Fibroblast of pulmonary artery (primary cell): ENCODE measurements at places on chromosomes 6 and 20.

GRCh38 chr6:110449541-110449895, 26.9 kb downstream of the SLC22A16 start:
- peak; percentile 56 for DNase-seq

DNA sequence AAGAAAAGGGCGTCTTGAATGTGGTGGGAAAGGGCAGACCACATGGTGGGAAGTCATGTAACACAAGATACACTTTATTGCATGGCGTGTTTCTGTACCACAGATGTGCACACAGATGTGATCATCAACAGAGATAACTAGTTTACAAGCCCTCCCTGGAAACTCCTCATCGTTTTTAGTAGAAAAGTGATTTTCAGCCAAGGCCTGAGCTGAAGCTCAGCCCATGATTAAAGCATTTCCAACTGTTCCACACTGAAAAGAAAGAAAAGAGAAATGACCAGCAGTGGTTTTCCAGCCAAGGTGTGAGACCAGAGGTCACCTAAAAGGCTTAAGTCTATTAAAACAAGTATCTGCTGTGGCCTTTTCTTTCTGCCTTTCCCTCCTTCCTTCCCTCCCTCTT, 463.9 kb upstream of the JAG1 start:
- DNase-seq: no peak

DNA sequence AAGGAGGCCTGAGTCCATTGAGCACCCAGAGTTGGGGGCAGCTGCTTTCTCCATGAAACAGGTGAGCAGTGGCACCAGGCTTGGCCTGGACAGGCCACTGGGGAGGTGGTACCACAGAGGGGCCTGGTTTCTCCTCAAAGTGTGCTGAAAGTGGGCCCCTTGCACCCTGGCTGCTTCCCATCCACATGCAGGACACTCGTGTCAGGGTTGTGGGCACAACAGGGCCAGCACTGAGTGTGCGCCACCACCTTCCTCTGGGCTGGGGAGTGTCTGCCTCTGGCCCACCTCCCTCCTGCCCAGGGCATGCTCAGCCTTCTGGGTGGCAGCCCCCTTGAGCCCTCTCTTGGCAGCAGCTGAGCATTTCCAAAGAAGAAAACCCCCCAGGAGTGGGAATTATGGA, 5.2 kb upstream of the SLC22A1 start:
- no peak for DNase-seq

- no peak for DNase-seq
These were observed 20.2 kb downstream of the ADGRF4 start for GRCh38 chr6:47718571-47718970.

GRCh38 chr6:119183457-119183856, 105.0 kb upstream of the FAM184A start:
- DNase-seq: no peak

DNA sequence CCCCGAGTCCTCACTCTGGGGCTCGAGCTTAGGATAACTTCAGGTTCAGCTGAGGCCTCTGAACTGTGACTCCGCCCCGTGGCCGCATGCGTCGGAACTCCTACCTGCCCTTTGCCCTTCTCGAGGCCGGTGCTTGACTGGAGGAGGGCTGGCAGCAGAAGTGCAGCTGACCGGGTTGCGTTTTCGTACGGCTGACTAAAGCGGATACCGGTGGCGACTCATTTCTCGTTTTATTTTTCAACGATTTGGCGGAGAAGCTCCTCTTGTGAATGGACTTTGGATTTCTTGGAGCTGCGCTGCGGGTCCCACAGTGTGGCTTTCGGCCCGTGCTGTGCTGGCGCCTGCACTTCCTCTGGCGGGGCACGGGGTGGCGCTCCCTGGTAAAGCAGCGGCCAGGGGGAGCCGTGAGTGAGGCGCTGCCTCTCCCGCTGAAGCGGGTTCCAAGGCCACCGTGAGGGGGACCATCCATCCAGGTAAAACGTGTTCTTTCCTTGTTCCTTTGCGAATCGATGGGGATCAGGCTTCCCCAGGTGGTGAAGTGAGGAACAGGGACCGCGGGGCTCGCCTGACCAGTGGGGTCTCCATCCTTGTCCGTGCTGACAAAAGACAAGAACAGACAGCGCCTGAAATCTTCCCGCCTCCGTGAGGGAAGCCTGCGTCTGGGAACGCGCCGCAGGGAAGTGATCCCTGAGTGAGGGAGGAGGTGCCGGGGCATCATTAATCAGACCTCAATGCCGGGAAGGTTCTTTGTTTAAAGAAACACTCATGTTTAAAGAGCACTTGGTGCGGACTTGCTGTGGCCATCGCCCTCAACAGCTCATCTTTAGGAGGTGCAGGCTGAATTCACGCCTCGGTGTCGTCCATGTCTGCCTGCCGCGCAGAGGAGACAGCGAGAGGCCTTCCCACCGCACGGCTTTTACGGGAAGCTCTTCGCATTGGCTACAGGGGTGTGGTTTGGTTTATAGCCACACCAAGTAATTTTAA, 38.8 kb downstream of the ERMARD start:
- peak; percentile 67 for DNase-seq
